MV-4-11 (cell line): ENCODE measurements at places on chromosomes 1 and 21.
A peak's percentile ranks its signal among the peaks of the same experiment; 100 is the strongest.

- peak; percentile 62 for DNase-seq
These were observed 2.2 kb downstream of the ITSN1 start for GRCh38 chr21:33644383-33645074.

- no peak for DNase-seq
These were observed 26.8 kb downstream of the IFFO2 start for GRCh38 chr1:18929686-18930085.

DNA sequence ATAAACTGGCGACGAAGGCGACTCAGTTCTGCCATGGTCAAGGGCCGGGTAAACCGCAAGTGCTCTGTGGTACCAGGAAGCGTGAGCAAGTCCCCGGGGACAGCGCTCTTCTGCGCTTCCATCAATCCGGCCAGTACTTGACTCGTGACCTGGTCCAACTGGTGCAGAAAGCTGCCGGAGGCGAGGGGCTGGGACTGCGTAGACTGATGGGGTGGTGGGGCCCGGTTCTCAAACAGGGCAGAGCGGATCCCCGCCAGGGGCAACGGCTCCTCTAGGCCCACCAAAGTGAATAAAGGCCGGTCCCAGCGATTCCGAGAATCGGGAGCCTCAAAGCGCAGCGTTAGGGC, 852 bp downstream of the KTI12 start:
- DNase-seq = peak; percentile 72

GRCh38 chr1:192053531-192053971, 104.7 kb upstream of the RGS18 start:
- DNase-seq = no peak

DNA sequence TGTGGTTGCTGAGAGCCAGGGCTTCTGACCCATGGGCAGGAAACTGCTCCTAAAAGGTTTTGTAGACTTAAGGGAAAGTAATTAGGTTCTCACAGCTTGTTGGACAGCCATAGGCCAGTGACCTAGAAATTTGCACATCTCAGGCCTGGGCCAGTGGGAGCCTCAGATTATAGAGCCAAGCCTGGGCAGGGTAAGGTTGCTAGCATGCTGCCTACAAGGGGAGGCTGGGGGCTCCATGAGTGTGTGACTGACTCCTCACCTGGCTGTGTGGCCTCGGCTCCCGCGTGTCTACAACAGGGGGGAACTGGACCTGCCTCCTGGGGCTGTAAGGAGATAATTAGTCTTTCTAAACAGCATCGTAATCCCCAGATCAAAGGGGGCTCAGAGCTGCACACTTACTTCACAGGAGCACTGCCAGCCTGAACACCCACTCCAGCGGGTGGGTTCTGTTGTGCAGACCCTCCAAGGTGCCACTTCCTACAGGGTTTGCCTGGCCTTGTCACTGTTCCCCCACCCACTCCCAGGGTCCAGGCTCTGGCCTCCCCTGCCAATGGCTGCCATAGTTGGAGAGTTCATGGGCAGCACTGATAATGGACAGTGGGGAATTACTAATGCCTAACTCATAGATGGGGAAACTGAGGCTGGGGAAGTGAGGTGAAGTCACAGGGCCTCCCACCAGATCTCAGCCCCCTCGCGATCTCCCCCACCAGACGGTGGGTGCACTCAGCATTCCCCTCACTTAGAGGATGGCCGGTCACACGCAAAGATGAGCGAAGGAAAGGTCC, 230.4 kb upstream of the TMEM51 start:
- DNase-seq = no peak

DNA sequence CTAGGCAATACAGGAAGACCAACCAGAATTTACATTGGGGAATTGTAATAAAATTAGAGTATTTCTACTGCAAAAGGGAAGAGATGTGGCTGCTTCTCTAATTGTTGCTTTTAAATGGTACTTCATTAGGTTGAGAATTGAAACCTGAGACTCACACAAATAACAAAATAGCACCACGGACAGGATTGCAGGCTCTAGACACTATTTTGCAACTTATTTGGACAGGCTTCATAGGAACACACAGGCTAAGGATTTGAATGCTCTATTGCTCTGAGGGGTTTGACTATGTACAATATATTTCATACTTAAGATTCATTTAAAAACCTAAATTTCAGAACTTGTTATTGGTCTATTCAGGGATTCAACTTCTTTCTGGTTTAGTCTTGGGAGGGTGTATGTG, 79.6 kb downstream of the ATP1B1 start:
- DNase-seq = no peak
